Stimulated activated CD4-positive, alpha-beta T cell treated with anti-CD3 and anti-CD28 coated beads, Interleukin-2, amount 100 ng/mL, for 48 hours (primary cell): ENCODE measurements at places on chromosomes 11 and 22.

- no peak for DNase-seq
These were observed 20.2 kb downstream of the CHST1 start for GRCh38 chr11:45644981-45645889.

GRCh38 chr11:41133023-41133422, 326.4 kb downstream of the LRRC4C start:
- DNase-seq = no peak

DNA sequence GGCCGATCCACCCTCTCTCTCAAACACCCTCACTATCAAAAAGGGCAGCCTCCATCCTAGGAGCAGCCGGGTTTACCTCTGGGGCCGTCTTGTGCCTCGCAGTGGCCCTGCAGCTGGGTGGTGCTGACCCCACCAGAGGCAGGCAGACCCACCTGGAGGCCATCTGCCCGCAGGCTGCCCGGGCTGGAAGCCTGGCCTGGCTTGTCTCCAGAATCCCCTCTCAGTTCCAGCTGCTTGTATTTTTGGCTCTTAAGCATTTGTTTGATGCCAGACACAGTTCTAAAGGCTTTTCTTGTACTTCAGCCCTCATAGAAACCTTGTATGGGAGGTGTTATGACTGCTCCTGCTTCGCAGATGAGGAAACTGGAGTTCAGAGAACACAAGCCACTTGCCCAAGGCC, 4.2 kb upstream of the NFAM1 start:
- DNase-seq = no peak

- DNase-seq = no peak
These were observed 4.0 kb downstream of the GUCD1 start for GRCh38 chr22:24550902-24551435.

GRCh38 chr11:7437696-7438095, 47.6 kb upstream of the OLFML1 start:
- DNase-seq = no peak

DNA sequence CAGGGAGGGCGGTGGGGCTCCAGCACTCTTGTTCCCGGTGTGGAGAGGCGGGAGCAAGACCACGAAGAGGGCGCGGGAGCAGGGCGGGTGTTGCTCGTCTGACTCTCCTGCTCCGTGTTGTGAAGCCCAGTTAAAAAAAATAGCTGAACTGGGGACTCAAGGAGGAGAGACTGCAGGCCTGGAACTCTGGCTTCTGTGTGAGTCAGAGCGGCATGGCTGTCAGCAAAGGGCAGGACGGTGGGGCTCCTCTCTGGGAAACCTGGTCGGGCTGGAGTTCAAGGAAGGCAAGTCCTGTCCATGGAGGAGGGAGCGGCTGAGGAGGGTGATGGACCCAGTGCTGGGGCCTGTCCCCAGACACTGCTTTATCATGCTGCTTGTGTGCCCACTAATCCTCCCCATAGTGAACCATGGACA, 152.3 kb downstream of the FEZ1 start:
- no peak for DNase-seq

DNA sequence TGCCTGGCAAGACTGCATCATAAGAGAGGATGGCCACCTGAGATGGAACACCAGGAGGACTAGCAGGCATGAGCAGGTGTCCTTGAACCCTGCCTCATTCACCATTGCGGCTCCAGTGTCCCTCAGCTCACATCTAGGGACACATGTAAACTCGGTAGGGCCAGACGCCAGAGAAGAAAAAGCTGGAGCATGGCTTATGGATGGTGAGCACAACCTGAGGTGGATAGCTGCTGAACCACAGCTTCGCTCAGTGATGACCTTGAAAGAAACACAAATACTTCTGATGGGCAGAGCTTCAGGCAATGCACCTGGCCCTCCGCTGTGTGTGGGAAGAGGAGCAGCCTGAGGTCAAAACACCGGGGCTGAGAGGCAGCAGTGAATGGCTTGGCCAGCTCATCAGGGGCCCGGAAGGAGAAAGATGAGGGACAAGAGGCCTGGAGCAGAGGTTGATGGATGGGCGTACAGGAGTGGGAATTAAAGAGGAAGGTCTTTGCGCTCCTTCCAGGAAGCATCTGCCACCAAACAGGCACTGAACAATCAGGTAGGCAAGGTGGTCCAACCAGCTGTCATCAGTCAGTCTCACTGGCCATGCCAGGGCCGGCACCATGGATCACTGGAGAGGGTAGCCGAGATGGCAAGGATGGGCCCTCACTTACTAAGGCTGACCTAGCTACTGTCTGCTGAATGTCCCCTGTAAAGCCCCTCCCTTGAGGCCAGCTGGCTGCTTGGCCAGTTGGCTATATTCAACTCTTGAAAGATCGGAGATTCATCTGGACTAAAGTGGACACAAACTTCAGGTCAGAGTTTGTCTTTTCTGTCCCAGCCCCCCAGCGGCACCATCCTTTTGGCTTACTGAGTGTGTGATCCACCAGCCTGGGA, 89.7 kb downstream of the MYEOV start:
- DNase-seq = no peak

DNA sequence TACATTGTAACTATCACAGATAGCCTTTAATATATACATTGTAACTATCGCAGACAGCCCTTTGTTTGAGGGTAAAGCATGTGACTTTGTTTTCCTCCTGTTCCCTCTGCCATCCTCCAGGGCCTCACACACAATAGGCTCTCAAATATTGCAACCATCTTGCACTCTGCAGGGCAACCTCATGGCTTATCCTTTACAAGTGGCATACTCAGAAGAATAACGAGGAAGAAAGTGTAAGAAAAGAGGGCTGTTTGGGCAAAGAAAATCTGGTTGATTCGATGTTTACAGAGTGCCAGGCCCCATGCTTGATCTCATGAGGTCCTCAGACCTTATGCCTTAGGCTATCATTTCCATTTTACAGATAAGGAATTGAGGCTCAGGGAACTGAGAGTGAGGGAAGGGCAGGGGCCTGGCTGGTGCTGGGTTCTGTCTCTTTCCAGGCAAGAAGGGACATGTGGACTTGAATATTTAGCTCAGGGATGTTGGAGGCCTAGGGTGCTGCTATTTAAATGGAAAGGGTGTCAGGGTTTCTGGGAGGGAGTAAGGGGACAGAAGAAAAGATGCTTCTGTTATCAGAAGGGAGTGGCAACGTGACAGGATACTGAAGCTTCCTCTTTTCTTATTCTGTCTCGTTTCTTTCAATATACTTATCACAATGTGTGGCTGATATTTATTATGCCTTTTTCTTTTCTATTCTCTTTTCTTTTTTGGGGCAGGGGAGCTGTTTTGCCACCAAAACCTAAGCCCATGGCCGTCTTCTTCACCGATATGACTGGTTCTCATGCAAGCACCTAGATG, 1.1 kb upstream of the SAMM50 start:
- DNase-seq = no peak
